ENCODE measurements at places on chromosomes 5 and 9.

DNA sequence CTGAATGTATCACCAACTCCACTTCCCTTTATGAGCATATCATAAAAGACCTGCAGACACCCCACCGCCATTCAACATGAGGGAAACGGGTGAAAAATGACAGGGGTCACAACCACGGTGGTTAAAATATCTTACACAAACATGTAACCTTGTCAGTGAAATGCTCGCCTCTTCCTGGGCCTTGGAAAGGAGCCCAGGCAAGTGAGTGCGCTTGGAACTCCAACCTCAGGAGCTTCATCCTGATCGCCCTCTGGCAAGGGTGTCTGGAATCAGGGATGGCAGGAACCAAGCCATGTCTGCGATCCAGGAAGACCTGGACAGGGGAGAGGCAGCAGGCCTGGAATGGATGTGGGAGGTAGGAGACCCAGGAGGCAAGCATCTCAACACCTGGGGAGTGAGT, 282.7 kb downstream of the GAS1 start:
- DNase-seq: no peak

GRCh38 chr9:106816524-106816923, 46.4 kb upstream of the ZNF462 start:
- no peak for DNase-seq

DNA sequence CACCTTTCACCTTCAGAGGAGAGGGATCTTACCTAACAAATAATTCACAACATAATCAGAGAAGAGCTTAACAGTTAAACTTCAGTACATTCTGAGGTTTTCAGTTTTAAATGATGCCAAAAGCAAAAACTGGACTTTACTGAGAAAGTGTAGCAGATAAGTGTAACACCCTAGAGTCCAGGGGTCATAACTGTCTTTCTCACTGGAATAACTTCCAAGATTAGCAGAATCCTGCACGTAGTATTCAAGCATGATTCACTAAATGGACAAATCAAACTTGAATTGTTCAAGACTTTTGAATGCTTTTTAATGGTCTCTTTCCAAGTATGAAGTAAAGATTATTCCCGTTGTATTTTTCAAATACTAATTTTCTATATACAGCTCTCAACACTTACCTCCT, 180.1 kb upstream of the NREP start:
- DNase-seq: no peak

DNA sequence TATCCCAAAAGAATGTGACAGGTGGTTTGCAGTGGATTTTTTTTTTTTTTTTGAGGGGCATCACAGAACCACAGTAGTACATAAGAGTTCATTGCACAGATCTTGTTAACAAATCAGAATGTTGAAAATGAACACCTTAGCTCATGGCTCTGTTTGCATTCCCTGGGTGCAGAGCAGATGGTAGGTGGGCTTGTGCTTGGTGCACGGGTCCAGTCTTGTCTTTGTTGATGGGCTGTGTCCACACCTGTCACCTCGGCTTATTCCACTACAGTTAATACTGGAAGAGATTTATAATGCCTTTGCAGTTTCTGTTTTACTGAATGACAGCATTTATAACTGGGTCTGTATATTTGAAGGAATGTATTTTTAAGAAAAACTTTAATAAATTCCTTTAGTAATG, 146.6 kb downstream of the KDM4C start:
- no peak for DNase-seq

- no peak for DNase-seq
Observed at GRCh38 chr5:116494784-116495450, 79.7 kb downstream of the SEMA6A start.

- DNase-seq: no peak
Observed at GRCh38 chr9:33041432-33042188, 16.5 kb downstream of the DNAJA1 start.

DNA sequence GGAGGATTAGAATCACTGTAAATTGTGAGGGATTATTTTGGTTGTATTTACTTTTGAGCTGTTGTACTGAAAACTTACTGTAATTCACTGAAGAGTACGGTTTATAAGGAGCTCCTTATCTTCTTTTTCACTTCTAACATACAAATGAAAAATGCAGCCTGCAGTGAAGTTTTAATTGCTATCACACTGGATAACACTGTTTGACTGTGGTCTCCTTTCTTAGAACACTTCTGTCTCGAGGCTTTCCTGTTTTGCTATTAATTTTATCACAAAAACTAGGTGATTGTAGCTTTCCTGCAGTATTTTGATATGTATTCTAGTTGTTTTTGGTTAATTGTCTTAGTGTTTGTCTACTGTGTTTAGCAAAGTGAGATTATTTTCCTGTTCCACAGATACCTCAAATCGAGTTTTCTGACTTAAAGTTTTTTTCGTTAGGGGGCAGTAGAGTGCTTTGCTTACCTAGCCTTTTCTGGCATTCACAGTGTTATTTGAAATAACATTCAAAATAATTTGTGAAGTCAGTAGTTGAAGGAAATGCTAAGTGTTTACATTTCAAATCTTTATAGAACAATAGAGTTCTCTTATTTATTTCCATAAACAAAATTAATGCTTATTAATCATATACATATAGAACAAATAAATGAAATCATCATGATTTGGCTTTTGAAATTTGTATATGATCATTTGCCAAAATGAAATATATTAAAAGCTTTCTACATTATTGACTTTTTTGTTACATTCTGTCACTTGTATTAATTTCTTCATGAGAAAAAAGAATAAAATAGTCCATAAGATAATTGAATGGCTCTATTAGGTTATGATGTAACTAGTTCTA, 52.9 kb downstream of the COMMD10 start:
- DNase-seq: no peak

DNA sequence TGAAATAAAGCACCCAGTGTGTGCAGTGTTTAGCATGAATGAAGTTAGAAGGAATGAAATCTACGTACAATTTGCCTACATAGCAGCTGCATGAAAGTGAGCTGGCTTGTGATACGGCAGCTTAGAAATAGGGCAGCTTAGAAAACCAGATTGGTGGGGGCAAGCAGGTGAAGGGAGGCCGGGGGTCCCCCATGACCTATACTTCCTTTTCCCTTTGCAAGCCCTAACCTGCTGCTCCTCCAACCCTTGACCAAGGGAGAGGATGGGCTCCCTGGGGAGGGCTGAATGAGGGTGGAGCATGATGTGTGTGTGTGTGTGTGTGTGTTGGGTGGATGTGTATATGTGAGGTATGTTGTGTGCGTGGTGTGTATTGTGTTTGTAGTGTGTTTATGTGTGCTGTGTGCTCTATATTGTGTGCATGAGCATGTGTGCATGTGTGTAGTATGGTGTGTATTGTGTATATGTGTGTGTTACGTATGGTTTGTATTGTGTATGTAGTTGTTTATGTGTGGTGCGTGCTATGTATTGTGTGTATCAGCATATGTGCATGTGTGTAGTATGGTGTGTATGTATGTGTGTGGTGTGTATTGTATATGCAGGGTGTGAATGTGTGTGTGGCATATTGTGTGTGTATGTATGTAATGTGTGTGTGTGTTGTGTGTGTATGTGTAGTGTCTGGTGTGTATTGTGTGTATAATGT, 72.1 kb downstream of the TENT4A start:
- DNase-seq: no peak

- no peak for DNase-seq
Observed at GRCh38 chr9:135119496-135120064, 32.1 kb downstream of the OLFM1 start.

DNA sequence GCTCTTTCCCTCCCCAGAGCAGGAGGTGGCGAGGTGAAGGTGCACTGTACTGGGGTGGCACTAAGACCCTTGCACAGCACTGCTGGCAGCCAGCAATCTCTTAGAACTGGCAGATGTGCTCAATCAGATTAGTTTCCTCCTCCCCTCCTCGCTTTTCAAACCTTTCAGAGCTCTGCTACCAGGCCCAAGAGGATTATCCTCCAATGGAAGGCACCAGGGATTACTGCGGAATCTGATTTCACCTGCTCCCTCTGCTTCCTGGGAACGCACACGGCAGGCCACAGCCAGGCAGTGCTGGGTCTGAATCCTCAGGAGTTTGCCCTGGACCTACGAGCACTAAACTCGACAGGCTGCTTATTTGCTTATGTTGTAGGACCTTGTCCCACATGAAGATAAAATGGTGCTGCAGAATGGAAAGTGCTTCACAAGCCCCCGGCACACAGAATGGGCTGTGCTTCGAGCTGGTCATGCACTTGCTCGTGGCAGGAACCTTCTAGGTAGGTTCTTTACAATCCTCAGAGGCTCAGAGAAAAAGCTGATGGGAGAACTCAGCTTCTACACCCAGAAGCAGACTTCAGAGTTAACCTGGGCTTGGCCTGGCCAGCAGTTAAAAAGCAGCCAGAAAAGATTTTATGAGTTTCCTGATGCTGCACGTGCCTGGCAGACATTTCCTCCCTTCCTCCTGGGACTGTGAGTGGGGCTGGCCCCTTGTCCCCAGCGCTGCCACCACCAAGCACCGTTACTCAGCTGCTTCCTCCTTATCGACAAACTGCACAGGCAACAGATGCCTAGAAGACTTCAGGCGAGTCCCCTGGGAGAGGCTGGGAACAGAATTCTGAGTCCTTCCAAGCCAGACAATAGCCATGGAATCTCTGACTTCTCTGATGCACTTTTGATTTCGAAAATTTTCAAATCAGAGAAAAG, 33.1 kb downstream of the FABP6 start:
- no peak for DNase-seq

GRCh38 chr5:107567901-107568671, 102.7 kb downstream of the EFNA5 start:
- DNase-seq: no peak

DNA sequence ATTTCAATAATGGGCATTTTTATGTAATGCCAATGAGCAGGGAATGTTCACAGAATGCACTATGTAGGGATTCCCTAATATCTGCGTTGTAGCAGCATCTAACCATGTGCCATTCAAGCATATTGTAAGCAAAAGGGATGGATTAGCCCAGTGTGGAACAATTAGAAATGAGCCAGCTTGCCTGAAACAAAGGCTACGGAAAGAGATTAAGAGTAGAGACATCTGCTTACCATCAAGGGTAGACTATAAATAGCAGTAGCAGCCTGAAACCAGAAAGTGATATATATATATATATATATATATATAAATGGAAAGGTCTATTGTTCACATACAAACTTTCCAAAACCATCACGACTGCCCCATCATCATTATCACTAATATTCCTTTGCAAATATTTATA, 31.9 kb upstream of the CEP120 start:
- no peak for DNase-seq

DNA sequence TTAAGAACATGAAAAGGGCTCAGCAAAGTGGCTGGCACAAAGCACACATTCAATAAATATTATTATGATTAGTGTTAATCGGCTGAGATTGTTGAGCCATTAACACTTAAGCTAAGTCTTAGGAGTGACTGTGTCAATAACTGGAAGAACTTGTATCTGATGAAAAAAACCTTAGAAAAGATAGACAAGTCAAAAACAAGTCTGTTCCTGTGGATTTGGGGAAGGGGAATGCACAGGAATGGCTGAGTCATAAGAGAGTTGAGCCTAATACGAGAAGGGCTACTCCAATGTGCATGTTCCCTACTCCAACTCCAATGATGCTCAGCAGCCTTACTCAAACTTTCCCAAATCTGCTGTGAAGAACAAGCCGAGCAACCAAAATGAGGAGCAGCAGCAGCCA, 53.9 kb downstream of the MED27 start:
- DNase-seq: no peak

- DNase-seq: no peak
Observed at GRCh38 chr5:37552161-37552560, 173.0 kb downstream of the WDR70 start.

DNA sequence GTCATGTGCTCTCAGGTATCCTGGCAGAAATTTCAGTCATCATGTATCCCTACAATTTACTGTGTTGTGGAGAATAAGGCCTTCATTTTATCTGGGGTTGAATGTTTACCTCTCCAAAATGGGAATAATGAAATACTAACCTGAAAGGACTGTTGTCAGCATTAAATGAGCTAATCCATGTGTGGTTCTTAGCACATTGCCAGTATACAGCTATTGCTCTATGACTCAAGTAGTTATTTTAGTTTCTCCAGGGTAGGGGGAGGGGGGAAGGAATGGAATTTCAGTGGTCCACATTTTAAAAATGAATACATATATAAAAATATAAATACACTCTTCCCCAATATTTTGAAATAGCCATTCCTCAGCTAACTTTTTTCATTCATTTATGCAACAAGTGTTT, 3.5 kb downstream of the PAM start:
- DNase-seq: no peak

GRCh38 chr5:127564002-127564769, 46.7 kb downstream of the PRRC1 start:
- peak; percentile 30 for DNase-seq

DNA sequence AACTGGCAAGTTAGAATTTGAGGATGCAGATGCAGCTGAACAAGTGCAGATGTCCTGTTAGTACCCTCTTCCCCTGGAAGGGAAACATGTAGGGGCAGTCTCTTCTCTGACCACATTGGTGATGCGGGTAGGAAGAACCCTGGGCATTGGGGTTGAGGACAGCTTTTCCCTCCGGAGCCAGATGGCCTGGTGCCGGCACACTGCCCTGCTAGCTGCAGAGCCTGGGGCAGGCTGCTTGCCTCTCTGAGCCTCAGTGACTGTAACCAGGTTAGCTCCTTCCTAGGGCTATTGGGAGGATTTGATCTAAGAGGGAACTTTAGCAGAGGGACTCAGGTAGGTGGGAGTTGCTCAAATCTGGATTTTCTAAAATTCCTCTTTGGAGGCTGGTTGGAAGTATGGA, 148.4 kb downstream of the HSPA4 start:
- no peak for DNase-seq

- DNase-seq: no peak
Observed at GRCh38 chr5:162990856-162991497, 446.4 kb upstream of the CCNG1 start.

DNA sequence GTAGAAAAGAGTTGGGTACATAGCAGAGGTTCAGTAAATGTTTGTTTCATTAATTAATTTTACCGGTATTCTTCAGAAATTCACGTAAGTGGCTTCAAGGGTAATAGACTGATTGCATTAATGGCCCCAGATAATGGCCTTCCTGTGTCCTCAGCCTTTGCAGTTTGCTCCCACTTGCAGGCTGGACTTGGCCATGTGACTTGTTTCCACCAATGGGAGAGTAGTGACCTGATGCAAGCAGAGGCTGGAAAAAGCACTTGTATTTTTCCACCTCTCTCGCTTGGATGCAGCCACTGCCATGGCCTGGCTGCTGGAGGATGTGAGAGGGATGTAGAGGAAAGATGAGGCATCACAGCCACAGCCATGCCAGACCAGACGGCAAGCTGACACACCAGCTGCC, 480.9 kb downstream of the CDK5RAP2 start:
- DNase-seq: no peak

DNA sequence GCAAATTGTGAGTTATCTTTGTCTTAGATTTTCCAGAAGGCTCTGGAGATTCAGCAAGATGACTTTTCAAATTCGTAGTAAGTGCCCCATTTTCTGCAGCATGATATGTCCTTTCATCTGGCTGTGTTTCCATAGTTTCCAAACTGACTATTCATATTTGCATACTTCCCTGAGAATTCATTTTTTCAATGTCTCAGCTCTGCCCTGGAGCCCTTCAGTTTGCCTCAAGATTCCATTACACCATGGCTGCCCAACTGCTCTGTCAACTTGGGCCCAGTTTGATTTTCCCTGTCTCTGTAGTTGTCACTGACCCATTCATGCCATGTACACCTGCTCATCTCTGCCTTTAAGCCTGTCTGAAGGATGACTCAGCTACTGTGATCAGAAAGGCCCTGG, 94.2 kb upstream of the RUSC2 start:
- DNase-seq: no peak

- no peak for DNase-seq
Observed at GRCh38 chr9:134313470-134313869, 12.8 kb upstream of the RXRA start.

Measured in stimulated activated CD4-positive, alpha-beta T cell treated with anti-CD3 and anti-CD28 coated beads, Interleukin-2, amount 100 ng/mL, for 24 hours (primary cell).